Fibroblast of skin of right biceps (primary cell): ENCODE measurements at places on chromosomes 11 and 22.

DNA sequence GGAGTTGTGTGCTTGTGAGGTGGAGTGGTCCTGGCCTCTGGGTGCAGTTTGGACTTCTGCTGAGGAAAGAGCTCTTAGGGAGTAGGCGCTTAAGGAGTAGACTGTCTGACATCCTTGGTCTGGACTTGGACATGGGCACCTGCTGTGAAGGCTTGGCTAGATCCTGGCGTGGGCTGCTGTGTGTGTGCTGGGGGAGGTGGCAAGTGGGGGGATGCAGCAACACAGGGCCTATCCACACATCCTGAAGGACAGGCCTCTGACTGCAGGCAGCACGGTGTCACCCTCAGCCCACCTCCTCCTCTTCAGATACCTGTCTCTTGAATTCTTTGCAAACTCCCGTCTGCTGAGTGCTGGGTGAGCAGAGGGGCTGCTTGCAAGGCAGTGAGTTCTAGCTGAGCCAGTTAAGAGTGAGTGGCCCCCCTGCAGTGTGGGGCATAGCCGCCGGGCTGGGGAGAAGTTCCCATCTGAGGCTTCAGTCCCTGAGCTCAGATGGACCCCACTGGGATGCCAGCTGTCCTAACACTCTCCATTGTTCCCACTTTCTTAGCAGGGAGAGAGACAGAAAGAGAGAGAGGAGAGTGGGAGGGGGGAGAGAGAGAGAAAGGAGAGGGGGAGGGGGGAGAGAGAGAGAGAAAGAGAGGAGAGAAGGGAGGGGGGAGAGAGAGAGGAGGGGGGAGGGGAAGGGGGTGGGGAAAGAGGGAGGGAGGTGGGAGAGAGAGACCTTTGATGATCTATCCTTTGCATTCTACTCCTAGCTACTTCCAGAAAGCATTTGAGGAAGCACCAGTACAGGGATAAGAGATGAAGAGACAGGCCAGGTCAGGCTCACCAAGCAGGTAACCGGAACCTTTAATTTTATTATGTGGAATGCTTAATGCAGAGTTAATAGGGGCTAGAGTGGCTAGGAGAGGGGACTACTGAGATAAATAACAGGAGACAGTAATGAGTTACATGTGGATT is 12.6 kb downstream of the SOX10 start:
- no peak for DNase-seq

- DNase-seq, result no peak
Measured at GRCh38 chr22:40544758-40545157, 91.8 kb downstream of the MRTFA start.

GRCh38 chr11:128745311-128746136 is 51.7 kb downstream of the FLI1 start:
- peak; percentile 75 for DNase-seq

DNA sequence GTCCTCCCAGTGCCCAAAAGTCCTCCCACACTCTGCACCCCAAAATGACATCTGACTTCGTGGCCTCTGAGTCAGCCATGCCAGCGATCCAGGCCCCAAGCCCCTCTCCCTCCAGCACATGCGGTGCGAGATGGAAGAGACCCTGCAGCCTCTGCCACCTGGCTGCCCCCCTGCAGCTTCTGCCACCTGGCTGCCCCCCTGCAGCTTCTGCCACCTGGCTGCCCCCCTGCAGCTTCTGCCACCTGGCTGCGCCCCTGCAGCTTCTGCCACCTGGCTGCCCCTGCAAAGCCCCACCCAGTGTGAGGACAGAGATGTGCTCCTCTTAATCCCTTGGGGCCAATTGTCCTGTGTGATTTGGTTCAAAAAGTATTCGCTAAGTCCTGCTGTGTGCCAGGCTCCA is 68.0 kb downstream of the WNT7B start:
- DNase-seq, result no peak

GRCh38 chr11:2588809-2589537 is 110.8 kb downstream of the KCNQ1OT1 start:
- DNase-seq, result no peak

GRCh38 chr11:115501893-115502589 is 2.2 kb downstream of the CADM1 start:
- DNase-seq, result no peak

DNA sequence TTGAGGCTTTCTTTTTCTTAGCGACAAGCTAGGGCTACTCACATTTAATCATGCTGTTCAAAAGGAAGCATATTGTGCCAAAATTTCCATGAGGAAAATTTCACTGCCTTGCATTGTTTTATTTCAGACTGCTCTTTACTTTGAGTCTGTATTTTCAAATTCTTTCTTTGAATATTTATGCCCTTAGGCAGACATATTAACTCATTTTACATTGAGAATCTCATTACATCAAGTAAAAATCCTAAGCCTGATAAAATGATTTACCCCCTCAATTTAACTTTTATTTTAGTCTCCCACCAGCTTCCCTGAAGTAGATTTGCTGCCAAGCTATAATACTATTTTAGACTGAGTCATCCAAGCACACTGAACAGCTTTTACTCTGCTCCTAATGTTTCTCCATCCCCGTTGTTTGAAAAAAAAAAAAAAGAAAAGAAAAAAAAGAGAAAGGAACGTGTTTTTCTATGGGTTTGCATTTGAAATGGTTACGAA is 189.3 kb upstream of the MTMR2 start:
- DNase-seq, result peak; percentile 79

DNA sequence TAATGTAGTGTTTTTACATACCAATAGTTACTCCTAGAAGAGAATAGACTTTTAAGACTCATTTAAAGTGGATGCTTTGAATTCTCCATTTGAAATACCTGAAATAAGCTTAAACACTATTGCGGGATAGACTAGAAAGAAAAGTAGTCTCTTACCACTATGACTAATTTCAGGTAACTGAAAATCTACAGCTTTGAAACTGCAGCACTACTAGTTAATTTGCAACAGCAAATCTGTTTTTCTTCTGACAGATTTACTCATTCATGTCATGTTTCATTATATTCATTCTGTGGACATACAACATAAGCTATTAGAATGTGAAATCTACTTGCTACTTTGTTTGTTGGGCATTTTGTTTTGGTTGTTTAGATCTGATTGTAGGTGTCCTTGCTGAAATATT is 153.6 kb downstream of the MAML2 start:
- DNase-seq, result no peak

- DNase-seq, result peak; percentile 74
Measured at GRCh38 chr11:88179141-88179540, 3.9 kb upstream of the RAB38 start.

DNA sequence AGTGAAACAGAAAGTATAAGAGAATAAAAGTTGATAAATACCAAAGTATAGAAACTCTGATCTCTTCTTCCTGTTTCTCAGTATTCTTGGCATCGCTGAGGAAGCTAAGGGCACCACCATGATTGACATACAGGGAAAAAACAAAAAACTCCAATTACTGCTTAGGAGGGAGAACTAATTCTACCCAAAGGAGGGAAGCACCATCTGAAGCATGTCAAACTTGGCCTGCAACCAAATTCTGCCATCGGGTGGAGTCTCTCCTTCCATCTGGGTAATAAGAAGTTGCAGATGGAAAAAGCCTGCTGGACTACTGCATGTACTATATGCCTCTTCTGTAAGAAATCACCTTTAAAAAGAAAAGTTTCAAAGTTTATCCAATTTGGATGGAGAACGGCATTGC is 30.5 kb upstream of the PPP2R1B start:
- DNase-seq, result no peak

- DNase-seq, result peak; percentile 96
Measured at GRCh38 chr11:1772270-1773130, 8.8 kb upstream of the CTSD start.

DNA sequence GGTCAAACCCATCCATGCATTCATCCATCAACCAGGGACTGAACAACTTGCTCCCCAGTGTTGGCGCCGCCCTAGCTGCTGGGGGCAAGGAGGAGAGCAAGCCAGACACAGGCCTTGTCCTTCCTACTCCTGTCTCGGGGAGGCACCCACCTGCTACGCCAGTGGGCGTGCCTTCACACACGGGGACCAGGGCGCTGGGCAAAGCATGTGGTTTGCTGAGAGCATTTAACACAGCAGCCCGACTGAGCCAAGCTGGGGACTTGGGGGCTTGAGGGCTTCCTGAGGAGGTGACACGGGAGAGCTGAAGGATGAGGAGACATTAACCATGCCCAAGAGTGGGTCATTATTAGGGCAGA is 30.6 kb downstream of the CACNA1I start:
- no peak for DNase-seq

GRCh38 chr11:77351281-77351886 is 49.9 kb upstream of the GDPD4 start:
- no peak for DNase-seq

- no peak for DNase-seq
Measured at GRCh38 chr11:72123117-72123653, 10.7 kb upstream of the ANAPC15 start.

- no peak for DNase-seq
Measured at GRCh38 chr11:67213178-67213621, 53.1 kb upstream of the GRK2 start.

GRCh38 chr11:47569646-47570045 is 4.2 kb downstream of the PTPMT1 start:
- DNase-seq, result no peak

DNA sequence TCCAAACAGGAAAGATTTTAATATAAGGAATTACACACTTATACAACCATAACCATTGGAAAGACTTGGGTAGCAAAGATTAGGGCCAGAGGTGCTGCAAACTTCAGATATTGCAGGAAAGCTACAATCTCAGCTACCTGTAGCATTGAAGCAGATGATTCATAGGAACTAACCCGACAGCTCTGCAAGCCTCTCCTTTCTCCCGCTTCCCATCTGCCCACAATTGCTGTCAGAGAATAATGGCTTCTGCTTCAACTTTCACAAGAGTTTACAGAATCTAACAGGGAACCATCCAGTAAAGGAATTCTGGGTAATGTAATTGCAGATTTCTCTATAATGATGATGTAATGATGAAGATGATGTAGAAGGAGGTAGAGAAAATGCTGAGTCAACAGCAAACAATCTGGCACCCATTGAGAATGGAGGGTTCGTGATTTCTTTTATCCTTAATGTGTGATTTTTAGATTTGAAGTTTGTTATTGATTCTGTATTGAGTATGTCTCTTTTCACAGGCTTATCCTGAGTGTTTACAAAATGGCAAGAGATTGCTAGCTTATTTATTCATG is 70.8 kb upstream of the USP47 start:
- DNase-seq, result no peak

DNA sequence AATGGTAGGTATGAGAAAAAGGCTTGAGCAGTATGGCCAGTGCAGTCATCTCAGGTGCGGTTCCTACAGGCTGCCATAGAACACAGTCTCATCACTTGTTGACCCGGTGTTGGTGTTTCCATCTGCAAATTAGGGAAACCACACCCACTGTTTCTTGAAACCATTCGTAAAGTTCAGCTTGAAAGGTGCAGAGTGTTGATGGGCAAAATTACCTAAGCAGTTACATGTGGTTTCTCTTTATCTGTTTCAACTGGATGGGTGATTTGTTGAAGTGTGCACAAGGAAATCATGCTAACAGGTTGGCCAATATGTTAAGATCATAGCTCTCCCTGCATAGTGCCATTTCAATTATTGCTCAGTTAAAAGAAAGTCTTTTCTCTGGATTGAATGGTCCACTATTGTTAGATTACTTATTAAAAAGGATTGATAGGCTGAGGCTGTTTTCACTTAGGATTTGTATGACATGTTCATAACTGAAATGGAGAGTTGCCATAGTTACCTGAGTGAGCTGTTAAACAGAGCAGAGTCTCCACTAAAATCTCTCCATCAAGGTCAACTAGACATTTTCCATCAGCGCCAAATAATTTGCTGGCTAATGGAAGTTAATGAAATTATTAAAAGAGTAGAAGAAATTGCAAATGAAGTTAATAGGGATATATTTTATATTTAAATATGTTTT is 203.1 kb upstream of the MTMR2 start:
- DNase-seq, result no peak

DNA sequence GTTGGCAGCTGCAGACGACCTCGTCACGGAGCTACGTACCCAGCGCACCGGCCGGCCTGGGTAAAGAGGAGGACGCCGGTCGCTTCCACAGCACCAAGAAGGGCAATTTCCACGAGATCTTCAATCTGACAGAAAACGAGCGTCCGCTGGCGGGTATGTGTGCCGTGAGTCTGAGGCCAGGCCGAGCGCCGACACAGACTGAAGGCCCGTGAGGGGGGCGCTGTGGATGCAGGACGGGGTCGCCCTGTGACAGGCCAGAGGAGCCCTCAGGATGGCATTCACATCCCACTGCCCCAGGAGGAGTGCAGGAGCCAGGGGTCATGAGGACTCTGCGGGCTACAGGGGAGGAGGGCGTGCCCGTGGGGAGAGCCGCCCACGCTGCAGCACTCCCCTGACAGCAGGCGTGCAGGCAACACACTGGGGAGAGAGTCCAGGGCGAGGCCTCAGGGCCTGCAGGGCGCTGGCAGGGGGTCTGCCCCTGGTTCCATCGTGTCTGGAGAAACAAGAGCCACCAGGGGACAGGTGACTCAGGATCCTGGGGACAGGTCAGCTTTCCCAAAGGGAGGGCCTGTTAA is 53.6 kb downstream of the GRAMD4 start:
- DNase-seq, result no peak

DNA sequence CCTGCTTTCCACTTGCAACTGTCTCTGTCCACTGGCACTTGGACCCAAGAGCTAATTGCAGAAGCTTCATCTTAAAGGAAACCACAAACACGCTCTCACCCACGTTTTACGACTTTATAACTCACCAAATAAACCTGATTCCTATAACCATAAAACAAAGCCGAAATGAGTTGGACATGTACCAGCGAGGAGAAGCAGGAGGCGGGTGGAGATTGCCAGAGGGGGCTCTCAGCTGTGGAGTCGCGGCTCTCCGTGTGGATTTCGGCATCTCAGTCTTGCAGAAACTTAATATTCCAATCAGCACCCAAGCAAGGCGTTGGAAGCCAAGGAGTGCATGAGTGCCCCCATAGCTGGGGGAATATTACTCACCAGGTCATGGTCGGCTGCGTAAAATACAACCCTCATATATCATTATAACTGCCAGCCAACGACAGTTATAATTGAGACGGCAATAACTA is 483.6 kb downstream of the MN1 start:
- DNase-seq, result peak; percentile 73

DNA sequence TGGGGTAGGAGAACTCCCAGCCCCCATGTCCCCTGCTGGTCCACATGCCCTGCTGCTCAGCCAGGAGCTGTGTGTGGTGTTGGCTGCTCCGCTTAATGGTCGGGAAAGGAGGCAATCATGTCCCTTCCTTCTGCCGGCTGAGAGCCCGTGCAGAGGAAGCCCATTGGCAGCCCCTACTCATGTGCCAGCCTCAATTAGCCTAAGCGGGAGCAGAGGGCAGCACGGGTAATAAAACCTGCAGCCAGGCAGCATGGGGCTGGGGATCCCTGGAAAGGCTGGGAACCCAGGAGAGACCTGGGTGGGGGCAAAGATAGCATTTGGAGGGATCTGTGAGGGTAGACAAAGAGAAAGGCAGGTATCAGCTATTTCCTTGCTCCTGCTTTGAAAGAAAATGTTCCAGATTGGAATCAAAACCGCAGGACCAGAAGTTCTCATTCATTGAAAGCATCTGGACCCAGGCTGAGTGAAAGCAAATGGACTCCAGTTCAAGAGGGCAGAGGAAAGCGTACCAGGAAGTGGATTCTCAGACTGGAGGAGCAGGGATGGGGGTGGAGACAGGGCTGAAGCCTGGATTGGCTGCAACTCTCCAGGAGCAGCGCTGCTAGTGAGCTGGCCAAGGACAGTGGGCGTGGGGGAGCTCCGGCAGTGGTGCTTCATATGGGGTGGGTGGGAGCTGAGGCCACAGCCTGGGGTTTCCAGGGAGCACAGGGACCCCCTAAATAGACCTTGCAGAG is 103.4 kb upstream of the NECTIN1 start:
- DNase-seq, result peak; percentile 58
